ENCODE measurements at places on chromosomes 3 and 15. TPM values are rescaled to one million over a fixed set of nuclear protein-coding genes. Genes with fewer than 3 reads are reported as not detected.

RASGRP1 gene
- total RNA-seq = 0.22 TPM

FAM227B gene
- total RNA-seq = 2.7 TPM

CAMK2N2 gene
- total RNA-seq = 0.25 TPM

IQCF5 gene
- not detected for total RNA-seq

OR5H15 gene
- total RNA-seq = not detected

TOP2B gene
- 113 TPM for total RNA-seq

POPDC2 gene
- total RNA-seq = 6.3 TPM

ADGRG7 gene
- total RNA-seq = 1.1 TPM

ZNF660 gene
- total RNA-seq = 1.7 TPM

Measured in uterine smooth muscle cell (primary cell).